Fibroblast of skin of left biceps (primary cell): ENCODE measurements at places on chromosomes 5 and 9.

DNA sequence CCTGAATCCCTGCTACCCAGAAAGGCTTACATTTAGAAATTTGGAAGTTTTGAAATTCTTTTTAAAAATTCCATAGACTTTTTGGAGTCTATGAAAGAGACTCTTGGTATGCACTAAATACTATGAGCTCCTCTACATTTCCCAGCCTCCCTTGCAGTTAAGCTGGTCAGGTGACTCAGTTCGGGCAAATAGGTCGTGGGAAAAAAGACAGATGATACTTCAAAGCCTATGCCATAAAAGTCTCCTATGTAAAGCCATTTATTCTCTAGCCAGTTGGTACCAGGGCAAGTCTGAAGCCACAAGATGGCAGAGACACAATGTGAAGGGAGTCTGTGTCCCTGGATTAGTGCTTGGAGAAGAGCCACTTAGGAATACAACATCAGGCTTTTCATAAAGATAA, 101.8 kb downstream of the BOD1 start:
- no peak for DNase-seq

GRCh38 chr9:97853844-97854695, 1.0 kb downstream of the FOXE1 start:
- DNase-seq: no peak

DNA sequence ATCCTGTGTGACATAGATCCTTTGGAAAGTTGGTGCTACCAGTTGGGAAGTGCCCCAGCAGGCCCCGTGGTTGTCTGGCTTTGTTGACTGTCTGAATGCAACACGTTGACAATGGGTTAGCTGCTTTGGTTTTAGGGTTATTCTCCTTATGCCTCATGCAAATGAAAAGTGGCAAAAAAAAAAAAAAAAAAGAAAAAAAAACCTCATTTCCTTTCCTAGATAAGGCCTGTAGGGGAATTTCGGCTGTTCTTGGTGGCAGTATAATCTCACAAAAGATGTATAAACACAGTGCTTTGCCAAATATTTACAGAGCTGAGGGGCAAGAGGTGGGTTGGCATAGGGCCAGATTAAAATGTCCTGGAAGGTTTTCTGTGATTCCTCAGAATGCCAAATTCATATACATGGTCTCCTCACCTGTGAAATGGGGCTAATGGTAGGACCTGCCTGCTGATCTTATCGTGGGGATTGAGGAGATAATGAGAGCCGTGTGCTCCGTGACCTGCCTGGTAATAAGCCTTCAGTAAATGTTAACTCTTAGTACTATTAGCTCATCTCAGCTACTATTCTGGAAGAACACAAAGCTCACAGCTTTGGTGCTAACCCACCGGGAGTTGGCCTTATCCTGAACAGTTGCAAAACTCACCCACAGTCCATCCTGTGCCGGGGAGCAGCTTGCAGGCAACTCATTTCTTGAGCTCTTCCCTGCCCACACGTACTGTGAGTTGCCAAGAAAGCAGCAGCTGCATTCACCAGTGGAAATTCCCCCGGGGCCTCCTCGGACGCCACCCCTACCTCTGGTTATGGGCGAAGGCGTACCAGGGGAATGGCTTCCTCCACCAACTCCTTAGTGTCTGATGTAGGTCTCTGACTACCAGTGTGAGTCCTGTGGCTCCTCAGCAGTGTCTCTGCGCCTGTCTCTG, 220.3 kb downstream of the NR3C1 start:
- no peak for DNase-seq

- no peak for DNase-seq
Observed at GRCh38 chr9:126592461-126592860, 21.3 kb upstream of the LMX1B start.

- DNase-seq: no peak
Observed at GRCh38 chr9:121253821-121254501, 14.0 kb upstream of the GSN start.

- no peak for DNase-seq
Observed at GRCh38 chr9:122125509-122126330, 32.6 kb upstream of the TTLL11 start.

DNA sequence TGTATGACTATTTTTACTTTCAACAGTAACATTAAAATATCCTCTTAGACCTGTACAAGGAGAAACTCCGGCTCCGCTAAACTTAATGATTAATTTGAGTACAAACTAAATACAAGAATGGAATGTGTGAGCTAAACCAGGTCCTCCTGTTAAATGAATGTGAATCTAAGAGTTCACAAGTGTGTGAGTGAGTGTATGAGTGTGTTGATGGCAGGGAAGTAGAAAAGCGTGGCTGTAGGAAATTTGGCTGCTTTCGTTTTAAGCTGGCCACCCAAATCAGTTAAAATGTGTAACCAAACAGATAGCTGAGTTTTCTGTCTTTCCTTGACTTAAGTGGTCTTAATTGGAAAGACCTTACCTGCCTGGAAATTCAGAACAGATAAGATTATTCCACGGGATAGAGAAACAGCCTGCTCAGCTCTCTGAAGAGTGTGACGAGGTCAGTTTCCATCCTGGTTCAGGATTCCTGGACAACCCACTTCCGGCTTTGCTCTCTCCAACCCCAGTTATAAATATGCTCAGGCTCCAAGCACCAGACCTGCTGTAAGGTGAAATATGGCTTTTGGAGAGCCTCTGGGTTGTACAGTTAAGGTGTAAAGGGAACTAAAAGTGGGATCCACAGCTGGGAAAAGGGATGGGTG, 908.6 kb upstream of the EDIL3 start:
- no peak for DNase-seq

DNA sequence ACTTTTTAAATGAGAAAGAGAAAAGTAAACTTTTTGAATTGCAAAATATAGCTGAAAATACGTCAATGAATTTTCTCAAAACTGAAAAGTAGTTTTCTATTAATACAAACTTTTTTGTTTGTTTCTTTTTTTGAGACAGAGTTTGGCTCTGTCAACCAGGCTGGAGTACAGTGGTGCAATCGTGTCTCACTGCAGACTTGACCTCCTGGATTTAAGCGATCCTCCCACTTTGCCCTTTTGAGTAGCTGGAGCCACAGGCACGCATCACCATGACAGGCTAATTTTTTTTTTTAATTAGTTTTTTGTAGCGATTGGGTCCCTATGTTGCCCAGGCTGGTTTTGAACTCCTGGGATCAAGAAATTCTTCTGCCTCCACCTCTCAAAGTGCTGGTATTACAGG, 610.4 kb downstream of the ELAVL2 start:
- DNase-seq: no peak

- no peak for DNase-seq
Observed at GRCh38 chr9:87160148-87161102, 213.1 kb upstream of the GAS1 start.

GRCh38 chr5:18888821-18889220, 1099.2 kb downstream of the CDH18 start:
- no peak for DNase-seq

DNA sequence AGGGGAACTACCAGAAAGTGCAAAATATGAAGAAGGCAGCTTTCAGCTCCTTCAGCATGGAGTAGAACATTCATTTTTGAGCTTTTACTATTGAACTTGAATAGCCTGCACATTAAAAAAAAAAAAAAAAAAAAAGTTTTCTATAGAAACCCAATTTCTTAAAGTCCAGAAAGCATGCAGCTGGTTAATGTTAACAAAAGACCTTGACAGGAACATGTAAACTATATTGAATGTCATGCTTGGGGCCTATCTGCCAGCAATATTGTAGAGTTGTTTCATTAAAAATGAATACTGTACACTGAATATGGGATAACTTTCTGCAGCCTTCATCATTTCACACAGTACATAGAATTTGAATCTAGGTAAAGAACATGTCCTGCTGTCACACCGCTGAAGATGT, 230.6 kb downstream of the NFIB start:
- no peak for DNase-seq
